ENCODE measurements at places on chromosomes 1 and 21.

DNA sequence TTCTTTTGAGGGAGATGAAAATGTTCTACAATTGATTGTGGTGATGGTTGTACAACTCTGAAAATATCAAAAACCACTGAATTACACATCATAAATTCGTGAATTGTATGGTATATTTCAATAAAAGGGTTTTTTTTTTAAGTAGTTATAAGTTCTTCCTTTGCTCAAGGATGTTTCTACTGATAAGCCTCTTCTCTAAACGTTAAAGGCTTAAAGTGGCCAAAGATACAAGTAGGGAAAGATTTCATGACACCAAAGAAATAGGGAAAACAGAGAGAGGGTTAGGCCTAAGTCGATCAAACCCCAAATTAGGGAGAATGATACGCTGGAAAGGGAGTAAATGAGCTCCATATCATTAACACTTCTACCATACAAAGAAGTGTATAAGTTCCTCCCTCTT is 4.1 kb downstream of the KDM5B start:
- no peak for DNase-seq

- no peak for DNase-seq
Measured at GRCh38 chr1:203200916-203201315, 14.4 kb upstream of the CHI3L1 start.

DNA sequence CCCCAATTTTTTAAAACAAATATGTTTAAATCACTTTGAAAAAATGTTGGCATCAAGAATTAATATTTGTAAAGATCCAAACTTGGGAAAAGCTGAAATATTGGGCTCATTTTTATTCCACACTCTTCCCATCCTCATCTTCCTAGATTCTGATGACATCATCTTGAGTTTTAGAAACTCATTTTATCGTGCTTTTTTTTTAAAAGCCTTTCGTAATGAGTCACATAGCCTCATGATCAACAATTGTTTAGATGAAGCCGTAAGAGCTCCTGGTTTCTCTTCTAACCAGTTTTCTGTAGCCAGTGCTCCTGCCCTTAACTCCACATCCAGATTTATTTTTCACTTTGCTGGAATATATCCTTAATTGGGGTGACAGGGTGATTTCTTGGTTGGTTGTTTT is 78.6 kb downstream of the POFUT2 start:
- no peak for DNase-seq

DNA sequence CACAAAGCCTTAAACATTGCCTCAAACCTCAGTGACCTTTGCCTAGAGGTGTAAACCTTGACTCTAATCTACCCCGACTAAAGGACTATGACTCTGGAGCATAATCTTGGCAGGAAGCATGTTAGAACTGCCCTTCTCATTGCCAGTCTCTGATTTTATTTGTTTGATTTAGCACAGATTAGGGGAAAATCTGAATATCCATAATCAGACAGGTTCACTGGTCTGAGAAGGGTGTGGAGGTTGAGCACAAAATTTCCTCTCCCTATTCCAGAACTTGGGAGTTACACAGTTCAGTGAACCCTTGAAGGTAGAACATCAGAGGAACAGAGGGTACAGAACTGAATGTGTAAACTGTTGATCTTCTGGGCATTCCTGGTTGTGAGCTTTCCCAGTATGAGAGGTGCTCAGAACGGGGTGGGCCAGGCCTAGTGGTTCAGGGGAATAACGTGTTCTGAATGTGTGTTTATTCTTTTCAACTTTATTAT is 8.3 kb upstream of the PSMB4 start:
- DNase-seq = no peak

DNA sequence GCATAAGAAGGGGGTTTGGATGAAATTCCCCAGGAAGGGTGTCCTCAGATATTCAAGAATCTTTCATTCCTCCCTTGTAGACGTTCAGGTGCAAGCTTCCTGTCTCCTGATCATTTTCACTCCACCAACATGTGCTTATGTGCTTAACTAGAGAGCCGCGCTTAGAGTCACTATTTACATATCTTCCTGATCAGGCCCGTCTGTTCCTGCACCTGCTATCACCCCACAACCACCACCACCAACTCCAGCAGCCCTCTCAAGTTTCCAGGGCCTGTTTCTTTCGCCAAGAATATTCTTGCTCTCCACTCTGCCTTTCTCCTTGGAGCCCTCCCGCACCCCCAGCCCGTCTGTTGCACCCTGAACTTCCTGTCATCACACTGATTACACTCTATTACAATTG is 113.4 kb downstream of the SPSB1 start:
- DNase-seq = no peak

GRCh38 chr1:224780736-224781135 is 148.7 kb upstream of the DNAH14 start:
- no peak for DNase-seq

GRCh38 chr1:202143011-202143767 is 1.3 kb downstream of the ARL8A start:
- DNase-seq = no peak

DNA sequence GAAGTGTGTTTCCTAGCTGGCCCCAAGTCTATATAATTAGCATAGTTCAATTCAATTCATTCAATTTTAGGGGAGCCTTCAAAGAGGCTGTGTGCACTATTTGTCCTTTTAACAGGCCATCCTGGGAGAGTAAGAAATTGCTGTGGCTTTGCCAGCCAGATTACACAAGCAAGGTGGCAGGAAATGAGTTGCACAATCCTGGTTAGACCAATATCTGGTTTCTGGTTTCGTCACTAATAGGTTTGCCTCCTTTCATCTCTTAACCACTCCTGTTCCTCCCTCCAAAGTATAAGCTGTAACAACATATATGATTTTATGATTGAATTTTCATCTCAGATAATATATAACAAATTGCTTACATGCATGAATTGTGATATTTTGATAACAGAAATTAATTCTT is 84.1 kb upstream of the NEGR1 start:
- DNase-seq = no peak

DNA sequence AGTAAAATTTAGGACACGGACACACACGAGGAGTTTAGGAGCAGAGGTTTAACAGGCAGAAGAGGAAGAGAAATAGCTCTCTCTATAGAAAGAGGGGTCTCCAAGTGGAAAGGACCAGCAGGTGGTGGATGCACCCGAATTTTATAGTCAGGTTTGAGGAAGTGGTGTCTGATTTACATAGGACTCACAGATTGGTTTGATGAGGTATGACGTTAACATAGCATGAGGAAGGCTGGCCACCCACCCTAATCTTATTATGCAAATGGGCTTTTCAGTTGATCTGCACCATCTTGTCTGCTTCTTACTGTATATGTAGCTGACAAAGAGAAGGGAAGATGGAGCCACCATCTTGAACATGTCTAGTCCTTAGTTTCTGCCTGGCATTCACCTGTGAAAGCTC is 52.5 kb upstream of the RGS2 start:
- no peak for DNase-seq

DNA sequence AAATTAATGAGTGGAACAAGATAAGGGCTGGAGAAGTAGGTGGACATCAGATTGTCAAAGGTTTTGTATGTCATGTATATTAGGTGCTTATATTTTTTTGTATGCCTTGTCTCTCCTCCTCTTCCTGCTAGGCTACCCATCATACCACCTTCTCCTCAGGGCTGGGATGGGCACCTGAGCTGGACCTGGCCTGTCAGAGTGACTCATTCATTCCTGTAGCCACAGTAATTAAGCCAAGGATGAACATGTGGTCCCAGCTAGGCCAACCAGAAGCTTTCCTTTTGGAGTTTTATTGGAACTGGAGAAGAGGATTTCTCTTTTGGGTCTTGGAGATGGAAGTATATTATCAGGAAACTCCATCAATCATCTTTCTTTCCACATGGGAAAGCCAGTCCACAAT is 21.2 kb downstream of the PTGS2 start:
- no peak for DNase-seq

- no peak for DNase-seq
Measured at GRCh38 chr1:210400043-210400840, 71.5 kb downstream of the HHAT start.

- DNase-seq = no peak
Measured at GRCh38 chr1:213604477-213604876, 383.3 kb upstream of the PROX1 start.

GRCh38 chr1:17653276-17653675 is 101.9 kb upstream of the ACTL8 start:
- no peak for DNase-seq

DNA sequence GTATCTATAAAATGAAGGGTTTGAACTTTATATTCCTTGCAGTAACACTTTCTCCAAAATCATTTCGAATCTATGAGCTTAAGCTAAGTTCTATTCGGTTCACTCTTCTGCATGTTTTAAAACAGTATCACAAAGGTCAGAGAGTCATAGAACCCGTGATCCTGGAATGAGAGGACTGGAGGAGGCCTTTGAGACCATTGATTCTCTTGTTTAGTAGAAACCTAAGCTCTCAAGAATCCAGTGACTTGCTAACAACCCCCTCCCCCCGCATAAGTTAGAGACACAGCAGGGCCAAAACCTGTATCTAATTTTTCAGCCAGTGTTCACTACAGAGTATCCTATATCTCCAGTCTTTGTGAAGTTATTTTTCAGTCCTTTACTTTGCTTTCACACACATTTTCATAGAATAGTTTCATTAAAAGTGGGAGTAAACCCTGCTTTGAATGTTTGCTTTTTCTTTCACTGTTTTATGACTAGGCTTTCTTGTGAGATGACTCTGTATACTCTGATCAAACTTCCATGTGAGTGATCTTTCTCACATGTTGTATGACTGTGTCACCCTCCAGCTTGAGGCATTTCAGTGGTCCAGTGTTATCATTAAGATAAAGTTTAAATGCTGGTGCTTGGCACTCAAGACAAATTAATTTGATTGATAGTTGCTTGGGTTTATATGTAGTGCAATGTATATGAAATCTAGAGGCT is 275.4 kb upstream of the SGIP1 start:
- no peak for DNase-seq
